NCI-H82 (cell line): ENCODE measurements at places on chromosomes 16 and 17.

GRCh38 chr16:56120447-56121155 lies 70.7 kb upstream of the GNAO1 start:
- no peak for DNase-seq

GRCh38 chr17:32602396-32602795 lies 115.6 kb downstream of the CDK5R1 start:
- peak; percentile 55 for DNase-seq

GRCh38 chr16:28309811-28310311 lies 17.5 kb downstream of the SBK1 start:
- DNase-seq: no peak

DNA sequence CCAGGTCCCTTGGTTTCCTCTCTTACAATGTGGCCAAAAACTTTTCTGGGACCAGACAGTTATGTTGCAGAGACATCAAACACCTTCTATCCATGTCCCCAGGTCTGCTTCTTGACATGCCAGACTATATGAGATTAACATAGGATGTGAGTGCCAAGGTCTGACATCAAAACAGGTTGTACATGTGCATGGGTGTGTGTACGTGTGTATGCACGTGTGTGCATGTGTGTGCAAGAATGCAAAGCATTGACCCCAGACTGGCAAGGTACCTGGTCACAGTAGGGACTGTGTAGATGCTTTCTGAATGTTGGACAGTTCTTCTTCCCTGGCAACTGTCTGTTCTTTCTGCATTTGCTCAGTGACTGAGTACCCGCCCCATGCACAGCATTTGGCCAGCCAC lies 85.6 kb downstream of the NDE1 start:
- DNase-seq: no peak

- no peak for DNase-seq
Observed at GRCh38 chr17:59783221-59784047, 76.0 kb downstream of the VMP1 start.

GRCh38 chr16:47949714-47950113 lies 206.1 kb downstream of the ABCC12 start:
- no peak for DNase-seq

- no peak for DNase-seq
Observed at GRCh38 chr16:85422632-85423550, 190.2 kb upstream of the GSE1 start.

DNA sequence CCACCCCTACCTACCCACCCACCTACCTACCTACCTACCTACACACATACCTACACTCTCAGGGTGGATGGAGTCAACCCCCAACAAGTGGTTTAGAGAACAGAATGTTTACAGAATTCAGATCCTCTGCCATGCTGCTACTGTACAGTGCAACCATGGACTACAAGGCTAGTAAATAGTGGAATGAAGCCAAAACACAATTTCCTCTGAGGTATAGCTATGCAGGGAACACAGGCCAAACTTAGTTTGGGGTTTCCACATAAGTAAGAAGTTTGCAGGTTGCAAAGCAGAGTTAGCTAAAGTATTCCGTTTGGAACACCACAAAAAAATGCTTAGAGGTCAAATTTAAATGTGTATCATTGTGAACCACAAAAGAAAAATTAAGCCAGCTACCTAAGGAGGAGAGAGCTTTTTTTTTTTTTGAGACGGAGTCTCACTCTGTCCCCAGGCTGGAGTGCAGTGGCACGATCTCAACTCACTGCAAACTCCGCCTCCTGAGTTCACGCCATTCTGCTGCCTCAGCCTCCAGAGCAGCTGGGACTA lies 2.7 kb upstream of the AP1G1 start:
- DNase-seq: no peak

DNA sequence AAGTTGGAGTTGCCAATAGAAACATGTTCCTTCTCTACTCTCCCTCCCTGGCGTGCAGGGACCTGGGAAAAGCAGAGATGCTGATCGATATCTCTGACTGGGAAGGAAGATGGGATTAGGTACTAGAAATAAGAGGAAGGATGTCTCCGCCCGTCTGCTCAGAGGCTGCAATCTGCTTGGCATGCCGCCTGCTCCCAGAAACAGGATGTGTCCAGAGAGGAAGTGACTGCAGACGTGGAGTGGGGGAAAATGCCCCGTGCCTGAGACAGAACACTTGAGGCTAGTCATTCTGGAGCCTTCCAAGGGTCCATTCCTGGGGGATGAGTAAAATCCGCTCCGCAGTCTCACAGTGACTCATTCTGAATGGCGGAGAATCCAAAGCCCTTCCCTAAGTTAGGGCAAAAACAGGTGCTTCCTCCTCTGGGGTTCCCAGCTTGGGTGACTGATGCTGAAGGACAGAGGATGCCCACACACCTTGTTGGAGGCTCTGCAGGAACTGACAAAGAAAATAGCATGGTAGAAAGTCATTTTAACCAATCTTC lies 45.0 kb upstream of the SMURF2 start:
- DNase-seq: peak; percentile 53

DNA sequence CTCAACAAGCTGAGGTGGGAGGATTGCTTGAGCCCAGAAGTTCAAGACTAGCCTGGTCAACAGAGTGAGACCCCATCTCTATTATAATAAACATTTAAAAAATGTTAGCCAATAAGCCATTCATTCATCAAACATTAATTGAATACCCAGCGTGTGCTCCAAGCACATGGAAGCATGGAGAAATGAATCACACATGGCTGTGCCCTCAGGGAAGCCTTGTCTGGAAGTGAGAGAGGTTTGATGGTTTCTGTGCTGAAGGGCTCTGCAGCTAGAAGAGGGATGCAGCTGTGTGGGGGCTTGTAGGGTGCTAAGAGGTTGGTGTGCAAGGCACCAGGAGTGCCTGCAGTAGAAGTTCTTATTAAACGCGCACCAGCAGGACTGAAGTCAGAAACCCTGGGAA lies 11.2 kb downstream of the CYB5D2 start:
- no peak for DNase-seq

- no peak for DNase-seq
Observed at GRCh38 chr16:13479549-13479948, 440.4 kb upstream of the ERCC4 start.

DNA sequence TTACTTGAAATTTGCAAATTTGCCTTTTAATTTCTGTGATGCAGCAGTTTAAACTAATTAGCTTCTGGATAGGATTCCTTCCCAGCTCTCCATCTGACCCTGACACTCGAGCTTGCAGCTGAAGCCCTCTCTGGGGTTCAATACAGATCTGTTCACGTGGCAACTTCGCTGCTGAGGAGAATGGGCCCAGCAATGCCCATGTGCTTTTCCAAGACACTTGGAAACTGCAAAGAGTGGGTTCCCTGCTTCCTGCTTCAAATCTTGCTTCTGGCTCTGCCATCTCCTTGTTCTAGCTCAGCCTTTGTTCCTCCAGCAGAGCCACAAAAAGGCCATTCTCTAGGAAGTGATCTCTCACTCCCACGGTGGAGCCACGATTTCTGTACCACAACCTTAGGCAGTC lies 50.0 kb upstream of the IRX6 start:
- DNase-seq: no peak

DNA sequence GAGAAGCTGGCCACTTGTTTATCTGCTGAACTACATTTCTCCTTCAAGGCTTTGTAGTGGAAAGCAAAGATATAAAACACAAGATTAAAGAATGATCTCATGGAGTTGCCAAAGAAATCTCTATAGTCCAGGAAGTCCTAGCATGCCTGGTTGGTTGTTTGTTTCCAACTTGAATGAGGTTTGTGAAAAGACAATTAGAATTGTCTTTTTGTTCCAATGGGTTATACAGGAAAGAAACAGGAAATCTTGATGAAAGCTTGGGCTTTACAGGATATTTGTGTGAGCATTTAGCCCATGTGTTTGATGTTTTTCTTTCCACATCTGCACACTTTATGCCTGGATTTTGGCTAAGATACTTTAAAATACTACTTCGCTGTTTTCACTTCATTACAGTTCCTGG lies 273.4 kb downstream of the CEP112 start:
- no peak for DNase-seq

- DNase-seq: no peak
Observed at GRCh38 chr17:1260086-1260769, 10.0 kb upstream of the BHLHA9 start.

- no peak for DNase-seq
Observed at GRCh38 chr16:50322333-50322732, 46.5 kb downstream of the BRD7 start.

- DNase-seq: no peak
Observed at GRCh38 chr16:54780266-54780665, 150.4 kb upstream of the IRX5 start.

- peak; percentile 68 for DNase-seq
Observed at GRCh38 chr17:48825446-48826381, 5.1 kb upstream of the CALCOCO2 start.

DNA sequence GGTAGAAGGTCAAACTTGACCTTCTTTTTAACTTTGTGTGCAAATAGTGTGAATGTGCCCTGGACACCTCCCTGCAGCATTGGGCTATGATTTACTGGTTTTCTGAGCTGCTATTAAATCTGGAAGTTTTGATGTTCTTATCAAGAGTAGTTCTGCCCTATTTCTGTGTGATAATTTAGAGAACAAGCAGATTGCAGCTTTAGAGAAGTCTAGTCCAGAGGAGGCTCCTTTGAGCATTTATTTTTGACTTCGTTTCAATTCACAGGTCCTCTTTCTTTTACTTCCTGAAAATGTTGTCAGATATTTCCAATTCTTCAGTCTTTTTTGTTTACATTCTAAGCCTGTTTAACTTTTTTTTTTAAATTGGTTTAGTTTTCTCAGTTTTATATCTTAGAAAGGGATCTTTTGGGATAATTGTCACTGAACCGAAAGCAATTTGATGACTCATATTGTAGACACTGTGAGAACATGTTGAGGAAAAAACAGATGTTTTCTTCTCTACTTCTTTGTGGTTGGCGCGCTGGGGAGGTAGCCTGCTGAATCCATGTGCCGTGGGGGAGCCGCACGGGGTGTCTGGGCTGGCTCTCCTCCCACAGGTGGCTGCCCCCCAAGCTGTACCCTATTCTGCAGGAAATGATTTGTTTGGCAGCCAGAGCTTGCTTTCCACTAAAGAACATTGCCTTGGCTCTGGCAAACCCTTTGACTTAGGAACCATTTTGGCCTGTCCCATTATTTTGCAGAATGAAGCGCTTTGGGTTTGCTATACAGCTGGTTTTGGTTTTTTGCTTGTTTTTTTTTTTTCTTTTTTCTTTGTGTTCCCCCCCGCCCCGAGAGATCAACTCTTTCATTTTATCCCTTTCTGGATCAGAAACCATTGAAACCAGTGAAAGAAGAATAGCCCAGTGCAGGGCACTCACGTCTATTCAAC lies 53.4 kb downstream of the MFSD11 start:
- DNase-seq: no peak

GRCh38 chr17:74744714-74745547 lies 3.5 kb upstream of the NHERF1 start:
- peak; percentile 80 for DNase-seq

- peak; percentile 38 for DNase-seq
Observed at GRCh38 chr17:29683481-29683880, 60.8 kb upstream of the CORO6 start.

DNA sequence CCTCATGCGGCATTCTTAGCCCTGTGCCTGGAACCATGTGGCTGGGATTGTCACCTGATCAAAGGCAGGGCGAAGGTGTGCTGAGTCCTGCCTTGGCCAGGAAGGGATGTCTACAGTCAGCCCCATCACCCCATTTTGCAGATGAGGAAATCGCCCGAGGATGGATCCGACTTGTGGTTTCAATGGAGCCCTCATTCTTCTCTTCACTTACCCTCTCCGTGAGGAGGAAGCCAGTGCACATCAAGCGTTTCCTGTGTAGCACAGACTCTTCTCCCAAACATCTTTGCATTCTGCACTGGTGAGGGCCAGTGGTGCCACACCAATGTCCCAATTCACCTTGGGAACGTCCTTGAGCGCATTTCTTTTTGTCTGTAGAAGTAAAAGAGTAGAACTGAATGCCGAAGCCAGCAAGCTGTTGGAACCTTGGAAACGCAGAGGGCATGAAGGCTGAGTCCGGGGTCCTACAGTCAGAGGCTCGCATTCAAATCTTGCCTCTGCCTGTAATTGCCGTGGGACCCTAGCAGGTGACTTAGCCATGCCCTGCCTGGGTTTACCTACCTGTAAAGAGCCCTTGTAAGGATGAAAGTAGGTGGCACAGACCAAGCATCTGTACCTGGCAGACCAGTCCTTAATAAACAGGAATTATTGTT lies 85.4 kb downstream of the IRF8 start:
- DNase-seq: no peak

- peak; percentile 28 for DNase-seq
Observed at GRCh38 chr16:47873434-47873833, 282.4 kb downstream of the ABCC12 start.

- no peak for DNase-seq
Observed at GRCh38 chr16:49333259-49333597, 40.4 kb upstream of the C16orf78 start.

GRCh38 chr16:75377729-75378386 lies 55.4 kb downstream of the CFDP1 start:
- no peak for DNase-seq

DNA sequence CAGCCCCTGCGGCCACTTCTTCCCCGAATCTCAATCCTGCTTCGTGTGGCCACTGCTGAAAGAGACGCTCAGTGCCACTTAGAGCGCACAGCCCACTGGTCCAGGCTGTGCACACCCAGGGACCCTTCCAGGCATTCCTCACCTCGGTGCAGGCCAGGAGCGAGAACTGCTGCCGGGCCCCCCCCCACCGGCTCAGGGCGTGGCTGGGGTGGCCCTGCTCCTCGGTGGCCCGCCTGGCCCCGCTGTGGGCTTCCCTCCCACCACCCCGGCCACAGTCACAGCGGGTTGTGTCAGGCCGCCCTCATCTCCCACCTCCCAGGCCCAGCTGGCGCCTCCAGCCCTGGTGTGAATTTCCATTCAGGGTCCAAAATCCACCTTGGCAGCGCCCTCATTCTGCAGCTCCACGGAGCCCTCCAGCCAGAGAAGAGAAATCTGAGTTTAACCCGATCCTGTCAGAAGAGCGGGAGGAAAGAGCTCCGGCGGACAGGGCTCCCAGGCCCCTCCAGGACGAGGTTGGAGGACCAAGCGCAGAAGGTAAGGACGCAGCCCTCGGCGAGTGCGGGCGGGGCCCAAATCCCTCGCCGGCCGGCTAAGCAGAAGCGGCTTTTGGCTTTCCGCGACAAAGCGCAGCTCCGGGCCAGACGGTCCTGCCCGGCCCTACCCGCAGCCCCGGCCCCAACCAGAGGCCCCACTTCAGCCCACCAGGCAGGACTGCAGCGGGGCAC lies 12.0 kb downstream of the TBC1D16 start:
- peak; percentile 85 for DNase-seq

GRCh38 chr16:28925386-28926228 lies 569 bp upstream of the RABEP2 start:
- DNase-seq: peak; percentile 83
